Uterus (tissue), 4 donors: ENCODE measurements at places on chromosomes 12 and 14. TPM values are rescaled to one million over a fixed set of nuclear protein-coding genes. Genes with fewer than 3 reads are reported as not detected.

DNA sequence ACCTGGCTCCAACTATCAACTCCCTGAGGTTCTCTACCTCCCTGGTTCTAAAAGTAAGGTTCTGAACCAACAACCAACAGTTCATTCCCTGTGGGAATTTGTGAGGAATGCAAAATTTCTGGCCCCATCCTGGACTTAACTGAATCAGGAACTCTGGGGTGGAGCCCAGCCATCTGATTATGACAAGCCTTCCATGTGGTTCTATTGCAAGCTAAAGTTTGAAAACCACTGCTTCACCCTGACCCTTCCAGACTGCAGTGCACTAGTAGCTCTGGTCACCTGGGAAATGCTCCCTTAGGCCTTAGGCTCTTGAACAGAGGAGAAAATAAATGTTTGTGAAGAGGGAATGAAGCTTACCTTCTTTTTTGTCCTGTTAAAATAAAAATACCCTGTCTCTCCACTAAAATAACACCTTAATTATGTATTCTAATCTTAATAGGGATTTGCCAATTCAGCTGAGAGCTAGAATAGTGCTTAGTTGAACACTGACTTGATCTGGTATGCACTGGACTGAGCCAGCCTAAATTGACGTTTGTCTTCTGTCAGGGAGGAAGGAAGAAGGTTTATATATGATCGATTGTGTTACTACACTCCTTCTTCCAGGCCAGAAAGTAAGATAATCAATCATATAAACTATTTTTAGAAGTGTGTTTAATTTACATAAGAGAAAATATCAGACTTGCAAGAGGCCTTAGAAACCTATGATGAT is 39.1 kb upstream of the DDHD1 start:
- H3K36me3 ChIP-seq, result no peaks in the 10 kb centered on the region
- no peaks in the 10 kb centered on the region for H3K4me1 ChIP-seq
- DNase-seq, result no peak
- H3K4me3 ChIP-seq, result no peak overlapping the region

DNA sequence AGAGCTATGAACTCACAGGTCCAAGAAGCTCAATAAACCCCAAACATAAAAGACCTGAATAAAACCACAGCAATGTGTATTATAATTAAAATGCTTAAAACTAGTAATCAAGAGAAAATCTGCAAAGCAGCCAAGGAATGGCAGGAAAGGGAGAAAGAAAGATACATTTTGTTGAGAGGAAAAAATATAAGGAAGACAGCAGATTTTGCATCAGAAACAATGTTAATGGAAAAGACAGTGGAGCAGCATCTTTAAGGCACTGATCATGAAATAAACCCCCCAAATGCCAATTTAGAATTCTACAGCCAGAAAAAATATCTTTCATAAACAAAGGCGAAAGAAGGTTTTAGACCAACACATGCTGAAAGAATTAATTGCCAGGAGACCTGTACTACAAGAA is 39.3 kb downstream of the RAN start:
- no peaks in the 10 kb centered on the region for H3K36me3 ChIP-seq
- no peaks in the 10 kb centered on the region for H3K4me1 ChIP-seq
- no peak for DNase-seq
- H3K27ac ChIP-seq, result no peak overlapping the region
- no peaks in the 10 kb centered on the region for H3K27me3 ChIP-seq
- H3K4me3 ChIP-seq, result no peak overlapping the region

DNA sequence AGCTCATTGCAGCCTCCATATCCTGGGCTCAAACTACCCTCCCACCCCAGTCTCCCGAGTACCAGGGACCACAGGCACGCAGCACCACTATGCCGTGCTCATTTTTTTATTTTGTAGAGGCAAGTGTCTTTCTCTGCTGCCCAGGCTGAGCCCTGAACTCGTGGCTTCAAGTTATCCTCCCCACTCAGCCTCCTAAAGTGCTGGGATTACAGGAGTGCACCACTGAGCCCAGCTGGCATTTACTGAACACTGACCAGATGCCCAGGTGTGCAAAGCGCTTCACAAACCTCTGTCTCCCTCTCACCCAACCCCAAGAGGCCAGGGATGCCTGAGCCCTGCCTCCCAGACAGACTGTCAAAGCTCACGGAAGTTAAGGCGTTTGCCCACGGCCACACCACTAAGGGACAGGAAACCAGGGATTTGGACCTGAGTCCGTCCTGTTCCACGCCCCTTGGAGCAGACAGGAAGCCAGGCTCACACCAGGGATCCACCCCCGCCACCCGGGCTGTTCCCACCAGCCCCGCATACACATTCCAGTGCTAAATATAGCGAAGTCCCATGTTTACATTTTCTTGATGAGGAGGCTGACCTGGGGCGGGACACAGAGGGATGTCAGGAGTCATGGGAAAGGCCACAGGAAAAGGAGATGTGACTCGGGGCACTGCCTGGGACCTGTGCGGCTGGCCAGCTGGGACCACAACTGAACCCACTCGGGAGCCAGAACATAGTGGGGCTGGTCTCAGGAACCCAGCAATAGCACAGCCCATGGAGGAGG is 51.2 kb downstream of the TESC start:
- no peaks in the 10 kb centered on the region for H3K27me3 ChIP-seq
- no peaks in the 10 kb centered on the region for H3K36me3 ChIP-seq
- DNase-seq, result no peak
- peak overlapping the region; percentile 10 for H3K27ac ChIP-seq
- H3K4me1 ChIP-seq, result peaks cover 4% of the 10 kb centered on the region

GRCh38 chr12:93115646-93116045 is 186.6 kb upstream of the EEA1 start:
- H3K4me1 ChIP-seq, result no peaks in the 10 kb centered on the region
- H3K27me3 ChIP-seq, result no peaks in the 10 kb centered on the region
- DNase-seq, result no peak
- no peaks in the 10 kb centered on the region for H3K36me3 ChIP-seq
- no peak overlapping the region for H3K4me3 ChIP-seq

- H3K27me3 ChIP-seq, result no peaks in the 10 kb centered on the region
- H3K4me3 ChIP-seq, result no peak overlapping the region
- peak overlapping the region; percentile 92 for H3K27ac ChIP-seq
- no peak for DNase-seq
- no peaks in the 10 kb centered on the region for H3K36me3 ChIP-seq
Observed at GRCh38 chr12:15151161-15152091, 69.8 kb downstream of the RERG start.

DNA sequence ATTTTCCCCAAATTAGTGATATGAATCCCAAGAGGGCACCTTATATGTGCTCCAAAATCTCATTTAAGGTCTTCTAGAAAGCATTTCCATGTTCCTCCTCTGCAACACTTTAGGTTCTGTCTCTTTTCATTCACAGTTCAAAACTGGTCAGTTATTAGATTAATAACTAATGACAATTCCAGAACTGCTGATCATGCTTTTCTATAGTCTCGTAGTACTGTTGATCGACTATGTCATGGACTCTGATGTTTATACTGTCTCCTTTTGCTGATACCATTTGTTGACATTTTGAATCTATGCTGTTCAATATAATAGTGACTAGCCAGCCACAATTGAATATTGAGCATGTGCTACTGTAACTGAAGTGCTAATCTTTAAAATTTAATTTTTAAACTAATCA is 728.3 kb downstream of the LRFN5 start:
- H3K27ac ChIP-seq, result no peak overlapping the region
- H3K27me3 ChIP-seq, result no peaks in the 10 kb centered on the region
- no peak for DNase-seq
- no peak overlapping the region for H3K4me3 ChIP-seq

GRCh38 chr12:120944645-120945217 is 33.6 kb upstream of the HNF1A start:
- no peak for DNase-seq
- no peaks in the 10 kb centered on the region for H3K4me1 ChIP-seq
- H3K27me3 ChIP-seq, result no peaks in the 10 kb centered on the region
- no peak overlapping the region for H3K27ac ChIP-seq
- no peak overlapping the region for H3K4me3 ChIP-seq

DNA sequence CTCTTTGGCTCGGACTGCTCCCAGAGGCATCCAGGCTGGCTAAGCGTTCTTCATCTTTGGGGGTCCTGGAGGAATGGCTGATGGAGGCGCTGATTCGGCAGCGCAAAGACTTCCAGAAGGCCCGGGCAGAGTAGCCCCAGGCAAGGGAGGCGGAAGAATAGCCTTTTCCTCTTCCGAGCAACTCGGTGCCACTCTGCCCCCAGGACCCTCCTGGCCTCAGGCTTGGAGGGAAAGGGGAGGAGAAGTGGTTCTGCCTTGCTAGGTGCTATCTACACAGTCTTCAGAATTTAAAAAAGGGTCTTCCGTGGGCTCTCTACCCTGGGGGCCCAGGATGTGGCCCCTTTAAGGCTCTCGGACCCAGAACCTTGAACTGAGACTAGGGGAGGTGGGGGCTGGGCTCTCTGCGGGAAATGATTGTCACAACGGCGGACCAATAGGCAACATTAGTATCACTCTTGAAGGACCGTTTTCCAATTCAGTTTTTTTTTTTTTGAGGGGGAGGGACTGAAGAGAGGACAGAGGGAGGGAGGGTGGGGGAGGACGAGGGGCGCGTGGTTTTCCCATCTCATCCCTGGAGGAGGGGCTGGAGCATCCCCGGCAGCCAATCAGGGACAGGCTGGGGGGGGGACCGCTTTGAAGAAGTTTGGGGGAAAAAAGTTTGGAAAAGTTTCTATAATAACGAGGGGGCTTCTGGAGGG is at the start of gene NFATC4:
Gene NFATC4 (plus strand): TSS at position 671 of the 698 bp plus-strand sequence. CDS start 157 bp downstream, outside the sequence.
- H3K4me3 ChIP-seq, result peak within 1 kb of the TSS; percentile 81
- H3K4me1 ChIP-seq, result no peaks in the 10 kb centered on the region
- no peaks in the 10 kb centered on the region for H3K27me3 ChIP-seq
- peak; percentile 95 for DNase-seq

DNA sequence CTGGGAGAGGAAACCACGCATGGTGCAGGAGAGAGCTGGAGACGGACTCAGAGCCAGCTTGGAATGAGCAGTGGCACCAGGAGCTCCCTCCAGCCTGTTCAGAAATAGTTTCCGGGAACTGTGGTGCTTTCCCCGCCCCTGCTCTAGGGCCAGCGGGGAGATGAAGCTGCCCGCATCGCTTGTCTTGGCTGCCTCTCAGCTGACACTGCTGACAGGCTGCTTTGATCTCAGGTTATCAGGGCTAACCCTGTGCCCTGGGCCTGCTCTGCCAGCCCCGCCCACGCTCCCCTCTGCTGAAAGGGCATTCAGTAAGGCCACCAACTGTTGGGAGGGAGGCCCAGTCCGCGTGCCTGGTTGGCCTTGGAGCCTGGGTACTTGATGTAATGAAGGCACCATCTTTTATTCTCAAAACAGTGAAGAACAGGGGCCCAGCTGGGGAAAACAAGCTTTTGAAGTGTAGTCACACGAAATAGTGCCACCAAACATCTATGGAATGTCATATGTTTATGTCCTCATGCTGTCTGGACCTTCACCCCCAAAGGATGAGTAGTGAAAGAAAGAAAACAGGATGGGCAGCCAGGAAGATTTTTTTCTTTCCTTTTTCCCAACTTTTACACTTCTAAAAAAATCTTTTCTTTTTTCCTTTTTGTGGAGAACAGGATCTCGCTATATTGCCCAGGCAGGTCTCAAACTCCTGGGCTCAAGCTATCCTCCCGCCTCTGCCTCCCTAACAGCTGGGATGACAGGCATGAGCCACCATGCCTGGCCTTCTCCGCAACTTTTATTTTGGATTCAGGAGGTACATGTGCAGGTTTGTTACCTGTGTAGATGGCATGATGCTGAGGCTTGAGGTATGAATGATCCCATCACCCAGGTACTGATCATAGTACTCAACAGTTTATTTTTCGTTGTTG is 115.9 kb upstream of the TBX3 start:
- no peaks in the 10 kb centered on the region for H3K27me3 ChIP-seq
- H3K4me3 ChIP-seq, result no peak overlapping the region
- no peak for DNase-seq
- no peaks in the 10 kb centered on the region for H3K36me3 ChIP-seq
- no peak overlapping the region for H3K27ac ChIP-seq

GRCh38 chr12:117255386-117255785 is 65.1 kb upstream of the FBXO21 start:
- no peaks in the 10 kb centered on the region for H3K36me3 ChIP-seq
- no peak for DNase-seq
- H3K27ac ChIP-seq, result no peak overlapping the region

DNA sequence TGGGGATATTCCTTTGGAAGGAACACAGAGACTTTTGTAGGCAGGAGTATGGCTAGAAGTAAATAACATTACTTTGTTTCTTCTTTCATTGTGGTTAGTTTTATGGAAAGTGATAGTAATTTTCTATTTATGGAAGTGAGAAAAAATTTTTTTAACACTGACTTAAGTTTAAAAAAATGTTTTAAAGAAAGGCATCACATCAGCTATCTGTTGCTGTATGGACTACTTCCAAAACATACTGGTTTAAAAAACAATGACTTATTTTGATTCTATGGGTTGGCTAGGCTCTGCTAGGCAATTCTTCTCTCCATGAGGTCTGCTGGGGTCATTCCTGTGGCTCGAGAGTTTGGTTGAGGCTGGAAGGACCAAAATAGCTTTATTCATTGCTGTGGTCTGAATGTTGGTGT is 31.7 kb upstream of the SLC38A2 start:
- no peaks in the 10 kb centered on the region for H3K27me3 ChIP-seq
- DNase-seq, result no peak
- peak overlapping the region; percentile 86 for H3K27ac ChIP-seq
- H3K4me3 ChIP-seq, result no peak overlapping the region
- no peaks in the 10 kb centered on the region for H3K36me3 ChIP-seq
- peaks cover 23% of the 10 kb centered on the region for H3K4me1 ChIP-seq

GRCh38 chr14:50249136-50249775 is 17.9 kb upstream of the SOS2 start:
- DNase-seq, result no peak
- no peak overlapping the region for H3K4me3 ChIP-seq
- no peaks in the 10 kb centered on the region for H3K36me3 ChIP-seq
- H3K27ac ChIP-seq, result no peak overlapping the region
- H3K4me1 ChIP-seq, result no peaks in the 10 kb centered on the region
- H3K27me3 ChIP-seq, result no peaks in the 10 kb centered on the region

- no peak overlapping the region for H3K4me3 ChIP-seq
- no peak for DNase-seq
- H3K36me3 ChIP-seq, result no peaks in the 10 kb centered on the region
- no peak overlapping the region for H3K27ac ChIP-seq
- no peaks in the 10 kb centered on the region for H3K27me3 ChIP-seq
Observed at GRCh38 chr12:111886662-111887545, 44.9 kb downstream of the MAPKAPK5 start.

Gene TPPP2
- 0.67 TPM for total RNA-seq

Gene NXPH4
- total RNA-seq, result 6.3 TPM

Gene CCDC177
- not detected for total RNA-seq

Gene TBC1D30
- total RNA-seq, result 3.2 TPM

Gene DBX2
- 0.35 TPM for total RNA-seq

Gene TCL1B
- total RNA-seq, result not detected

Gene RBP5
- 2.4 TPM for total RNA-seq

Gene LBHD2
- not detected for total RNA-seq

Gene KLRC2
- not detected for total RNA-seq
